ENCODE measurements at places on chromosomes 2 and 18.

DNA sequence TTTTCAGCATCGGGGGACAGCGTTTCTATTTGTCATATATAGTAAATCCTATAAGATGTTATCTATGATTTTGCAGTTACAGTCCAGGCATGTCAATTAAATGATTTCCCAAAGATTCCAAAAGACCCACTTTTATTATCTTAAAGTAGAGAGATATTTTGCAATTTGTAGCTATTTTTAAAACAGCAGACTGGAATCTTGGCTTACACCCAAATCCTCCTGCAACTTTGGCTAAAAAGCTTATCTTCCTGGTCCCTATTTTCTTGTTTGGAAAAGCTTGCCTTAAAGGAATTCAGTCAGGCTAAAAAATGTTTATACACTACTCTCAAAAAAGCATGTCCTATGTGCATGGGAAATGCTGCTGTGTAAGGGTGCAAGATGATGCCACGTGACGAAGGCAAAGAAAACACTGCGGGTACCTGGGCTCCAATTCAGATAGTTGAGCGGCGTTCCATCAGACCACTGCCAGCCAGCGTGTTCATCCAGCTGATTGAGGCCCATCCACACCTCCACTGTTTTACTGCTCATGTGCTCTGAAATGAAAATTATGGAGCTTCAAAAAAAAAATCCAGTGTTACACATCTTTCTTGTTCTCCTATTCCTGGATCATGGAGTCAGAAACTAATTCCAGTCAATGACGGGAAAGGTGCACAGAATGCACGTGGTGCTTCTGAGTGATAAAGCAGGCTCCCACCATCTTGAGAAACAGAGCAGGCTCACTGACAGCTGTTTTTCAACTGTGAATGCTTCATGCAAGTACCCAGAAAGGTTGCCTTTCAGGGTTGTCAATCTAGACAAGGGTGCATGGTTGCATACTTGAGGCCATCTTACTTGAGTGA lies 33.8 kb downstream of the PLA2R1 start:
- H3K36me3 ChIP-seq: no peaks in the 10 kb centered on the region
- peaks cover 2% of the 10 kb centered on the region for H3K27me3 ChIP-seq

DNA sequence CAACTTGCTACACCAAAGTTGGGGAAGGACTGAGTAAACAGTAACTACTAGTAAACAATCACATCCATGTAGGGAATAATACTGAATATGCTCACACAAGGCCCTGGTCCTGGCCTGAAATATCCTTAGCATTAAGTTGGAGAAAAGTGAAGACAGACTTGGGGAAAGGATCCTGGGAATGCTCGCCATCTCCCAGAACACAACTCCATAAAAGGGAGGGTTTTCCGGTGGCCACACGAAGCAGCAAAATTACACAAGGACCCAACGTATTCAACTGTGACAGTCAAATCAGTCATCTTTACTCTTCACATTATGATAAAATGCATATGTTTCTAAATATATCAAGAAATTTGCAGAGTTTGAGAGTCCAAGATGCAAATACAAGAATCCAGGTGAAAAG lies 7.3 kb downstream of the NEMP2 start:
- H3K27me3 ChIP-seq: no peaks in the 10 kb centered on the region
- H3K27ac ChIP-seq: no peak overlapping the region
- peaks cover 15% of the 10 kb centered on the region for H3K36me3 ChIP-seq
- peaks cover 44% of the 10 kb centered on the region for H3K4me1 ChIP-seq

GRCh38 chr2:157848213-157848612 lies 27.9 kb downstream of the ACVR1 start:
- no peaks in the 10 kb centered on the region for H3K27me3 ChIP-seq
- peaks cover 28% of the 10 kb centered on the region for H3K36me3 ChIP-seq
- no peak for DNase-seq
- no peak overlapping the region for H3K4me3 ChIP-seq

- no peaks in the 10 kb centered on the region for H3K27me3 ChIP-seq
- no peak overlapping the region for H3K4me3 ChIP-seq
- H3K36me3 ChIP-seq: no peaks in the 10 kb centered on the region
Observed at GRCh38 chr2:238389988-238390589, 36.6 kb upstream of the ASB1 start.

GRCh38 chr2:205948496-205948837 lies 137.5 kb downstream of the INO80D start:
- H3K27me3 ChIP-seq: peaks cover 21% of the 10 kb centered on the region
- H3K4me3 ChIP-seq: no peak overlapping the region
- H3K27ac ChIP-seq: no peak overlapping the region

GRCh38 chr2:46331109-46331766 lies 34.0 kb downstream of the EPAS1 start:
- no peaks in the 10 kb centered on the region for H3K36me3 ChIP-seq
- no peaks in the 10 kb centered on the region for H3K27me3 ChIP-seq
- H3K27ac ChIP-seq: no peak overlapping the region

DNA sequence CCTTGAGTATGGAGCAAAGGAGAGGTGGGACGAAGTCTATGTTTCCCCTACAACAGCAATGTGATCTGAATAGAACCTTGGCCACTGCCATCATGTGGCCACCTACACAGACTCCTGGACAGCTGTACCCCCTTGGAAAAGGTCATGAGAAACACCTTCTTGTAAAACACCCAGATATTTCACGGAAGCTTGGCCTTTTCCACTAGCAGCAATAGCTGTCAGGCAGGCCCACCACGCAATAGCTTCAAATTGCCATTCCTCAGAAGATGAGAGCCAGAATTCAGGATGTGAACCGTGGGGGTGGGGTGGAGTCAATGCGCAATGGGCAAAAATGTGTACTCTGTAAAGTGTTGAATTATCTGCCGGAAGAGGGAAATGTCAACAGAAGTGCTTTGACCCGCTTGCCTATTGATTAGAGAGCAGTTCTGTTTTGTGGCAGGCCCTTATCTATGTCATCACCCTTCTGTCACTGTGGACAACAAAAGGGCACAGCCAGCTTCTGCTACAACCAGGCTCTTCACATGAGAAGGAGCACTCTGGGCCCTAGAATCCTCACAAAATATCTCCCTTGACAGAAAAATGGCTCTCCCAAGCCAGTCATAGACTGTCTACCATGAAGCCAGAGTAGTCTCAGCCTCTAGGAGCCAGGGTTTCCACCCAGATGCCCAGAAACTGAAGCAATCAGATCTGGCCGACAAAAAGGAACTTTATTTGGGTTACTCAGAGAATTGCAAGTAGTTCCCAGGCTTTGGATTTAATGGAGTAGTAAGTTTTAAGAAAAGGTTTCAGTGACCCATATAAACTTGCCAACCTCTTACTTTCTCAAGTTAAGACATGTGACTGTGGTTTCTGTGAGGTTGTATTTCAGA lies 9.5 kb downstream of the INPP1 start:
- H3K4me1 ChIP-seq: peaks cover 3% of the 10 kb centered on the region
- H3K27ac ChIP-seq: no peak overlapping the region
- H3K36me3 ChIP-seq: no peaks in the 10 kb centered on the region
- no peak for DNase-seq
- no peak overlapping the region for H3K4me3 ChIP-seq
- H3K27me3 ChIP-seq: no peaks in the 10 kb centered on the region
